ENCODE measurements at places on chromosomes 13 and 19. TPM values are rescaled to one million over a fixed set of nuclear protein-coding genes. Genes with fewer than 3 reads are reported as not detected.
A peak's percentile ranks its signal among the peaks of the same experiment; 100 is the strongest.

Gene TTYH1
- total RNA-seq: not detected

Gene ZNF578
- total RNA-seq: 2.7 TPM

Gene GPR4
- 3.6 TPM for total RNA-seq

Gene CD209
- 6.4 TPM for total RNA-seq

Gene TEKTIP1
- 3.3 TPM for total RNA-seq

Gene ATP4A
- total RNA-seq: 0.27 TPM

Gene PIN1
- total RNA-seq: 50.0 TPM

Gene CCNA1
- total RNA-seq: 0.29 TPM

Gene PLIN4
- 5.9 TPM for total RNA-seq

Gene TMEM255B
- total RNA-seq: 6.1 TPM

Gene SIGLEC9
- total RNA-seq: 1.7 TPM

- DNase-seq: no peak
Measured at GRCh38 chr13:100175803-100176182, 86.9 kb downstream of the PCCA start.

GRCh38 chr13:66995203-66995611 is 234.9 kb downstream of the PCDH9 start:
- no peak for DNase-seq

GRCh38 chr19:19403373-19403901 is 2.0 kb upstream of the GATAD2A start:
- DNase-seq: peak; percentile 26

GRCh38 chr13:97441368-97441767 is 7.4 kb downstream of the RAP2A start:
- DNase-seq: no peak

GRCh38 chr19:6521718-6522646 is 8.8 kb upstream of the TNFSF9 start:
- DNase-seq: no peak

DNA sequence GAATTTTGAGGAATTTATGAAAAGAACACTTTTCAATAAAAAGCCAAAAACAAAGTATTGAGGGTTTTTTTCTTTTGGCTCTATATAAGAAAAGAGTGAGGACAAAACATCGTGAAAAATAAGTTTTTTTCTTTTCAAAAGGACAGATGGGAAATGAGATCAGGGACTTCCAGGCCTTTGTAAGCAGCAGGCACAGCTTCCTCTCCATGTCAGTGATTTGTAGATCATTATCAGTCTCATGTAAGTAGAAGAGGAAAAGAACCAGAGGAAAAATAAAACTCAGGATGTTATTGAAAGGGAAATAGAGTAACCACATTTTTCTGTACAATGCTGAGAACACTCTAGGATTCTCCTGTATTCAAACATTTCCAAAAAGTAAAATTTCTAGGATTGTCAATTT is 29.9 kb downstream of the DOCK9 start:
- no peak for DNase-seq

DNA sequence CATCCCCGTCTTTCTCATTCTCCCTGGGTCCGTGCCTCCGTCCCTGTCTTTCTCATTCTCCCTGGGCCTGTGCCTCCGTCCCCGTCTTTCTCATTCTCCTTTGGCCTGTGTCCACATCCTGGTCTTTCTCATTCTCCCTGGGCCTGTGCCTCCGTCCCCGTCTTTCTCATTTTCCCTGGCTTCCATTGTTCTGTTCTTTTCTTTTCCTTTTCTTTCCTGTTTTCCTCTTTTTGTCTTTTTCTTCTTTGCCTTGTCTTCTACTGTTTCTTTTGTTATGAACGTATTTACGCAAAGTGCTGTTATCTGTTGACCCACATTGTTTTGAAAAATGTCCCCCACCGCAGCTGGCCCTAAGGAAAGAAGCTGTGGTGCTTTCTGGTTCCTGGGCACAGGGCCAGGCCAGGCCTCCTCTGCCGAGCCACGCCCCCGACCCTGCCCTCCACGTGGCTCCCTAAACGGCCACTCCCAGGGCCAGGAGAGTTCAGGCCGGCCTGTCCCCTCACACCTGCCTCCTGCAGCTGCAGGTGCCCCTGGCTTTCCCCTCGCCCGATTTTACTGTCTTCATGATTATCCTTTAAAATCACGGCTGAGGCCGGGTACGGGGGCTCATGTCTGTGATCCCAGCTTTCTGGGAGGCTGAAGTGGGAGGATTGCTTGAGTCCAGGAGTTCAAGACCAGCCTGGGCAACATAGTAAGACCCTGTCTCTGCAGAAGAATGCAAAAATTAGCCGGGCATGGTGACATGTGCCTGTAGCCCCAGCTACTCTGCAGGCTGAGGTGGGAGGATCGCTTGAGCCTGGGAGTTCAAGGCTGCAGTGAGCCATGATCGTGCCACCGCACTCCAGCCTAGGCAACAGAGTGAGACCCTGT is 14.0 kb upstream of the TMPRSS9 start:
- peak; percentile 21 for DNase-seq

GRCh38 chr13:91955546-91956355 is 557.3 kb downstream of the GPC5 start:
- no peak for DNase-seq

- DNase-seq: no peak
Measured at GRCh38 chr13:43272851-43273250, 249.5 kb downstream of the DNAJC15 start.

DNA sequence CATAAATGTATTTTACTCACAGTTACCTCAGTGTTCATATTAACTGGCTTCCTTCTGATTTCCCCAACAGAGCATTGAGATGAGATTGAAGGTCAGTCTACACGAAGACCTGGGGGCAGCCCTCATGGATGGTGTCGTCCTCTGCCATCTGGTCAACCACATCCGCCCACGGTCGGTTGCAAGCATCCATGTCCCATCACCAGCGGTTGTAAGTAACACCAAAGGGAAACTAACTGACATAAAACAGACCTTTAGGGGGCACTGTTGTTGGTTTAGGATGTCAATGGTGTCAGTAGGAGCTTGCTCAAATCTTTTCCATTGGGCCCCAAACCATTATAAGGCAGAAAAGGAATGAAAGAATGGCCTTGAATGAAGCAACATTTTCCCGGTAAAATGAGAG is 68.2 kb downstream of the ESD start:
- no peak for DNase-seq

DNA sequence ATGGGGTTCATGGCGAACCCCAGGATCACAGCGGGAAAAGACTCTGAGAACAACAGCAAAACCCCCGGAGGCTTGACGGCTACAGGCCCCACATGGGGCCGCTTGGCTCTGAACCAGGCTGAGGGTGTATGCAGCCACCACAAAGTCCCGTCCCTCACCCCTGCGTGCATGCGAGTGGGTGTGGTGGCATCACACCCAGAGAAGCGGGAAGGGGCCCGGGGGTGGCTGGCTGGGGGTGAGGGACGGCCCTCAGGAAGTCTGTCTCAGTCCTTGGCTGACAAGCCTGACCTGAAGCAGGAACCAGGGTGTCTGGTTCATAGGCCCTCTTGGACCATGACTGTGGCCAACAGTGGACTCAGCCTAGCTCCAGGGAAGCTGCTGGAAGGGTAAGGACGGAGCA is 34.2 kb downstream of the CEBPG start:
- DNase-seq: no peak

DNA sequence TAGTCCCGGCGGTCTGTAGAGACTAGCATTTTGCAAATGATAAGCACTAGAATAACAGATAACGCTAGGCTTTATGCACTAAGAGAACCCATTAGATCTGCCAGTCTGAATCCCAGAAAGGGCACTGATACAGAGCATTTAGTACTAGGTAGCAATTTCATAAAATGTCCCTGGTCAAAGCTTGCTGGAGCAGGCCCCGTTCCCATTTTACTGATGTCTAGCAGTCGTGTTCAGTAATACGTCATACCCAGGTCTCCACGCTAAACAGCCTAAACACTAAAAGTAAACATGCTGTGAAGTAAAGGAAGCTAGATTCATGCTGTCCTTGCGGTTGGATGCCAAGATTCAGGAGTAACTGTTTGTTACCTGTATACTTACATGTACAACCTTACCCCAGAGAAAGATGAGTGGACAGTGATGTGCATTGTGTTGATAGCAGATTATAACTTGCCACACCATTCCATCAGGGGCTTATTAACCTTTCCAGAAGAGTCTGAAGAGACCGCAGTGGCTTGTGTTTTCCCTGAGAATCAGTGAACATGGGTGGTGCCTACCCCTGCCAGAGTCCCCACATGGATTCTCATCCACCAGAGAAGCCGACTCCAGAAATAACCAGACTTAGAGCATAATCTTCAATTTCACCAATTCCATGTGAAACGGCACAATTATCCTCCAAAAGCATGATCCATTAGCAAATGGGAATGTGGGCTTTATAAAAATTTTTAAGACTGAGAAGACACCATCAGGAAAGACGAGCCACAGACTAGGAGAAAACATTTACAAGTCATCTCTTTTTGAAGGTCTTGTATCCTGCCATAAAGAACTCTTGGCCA is 3.4 kb upstream of the RPS11 start:
- DNase-seq: no peak

GRCh38 chr13:32446773-32447465 is 19.0 kb upstream of the N4BP2L1 start:
- no peak for DNase-seq

GRCh38 chr19:17794731-17795494 is at the start of gene B3GNT3:
B3GNT3 (plus strand) TSS chr19:17795138; CDS start chr19:17807808, 12,670 bp downstream.
- DNase-seq: peak; percentile 5

- no peak for DNase-seq
Measured at GRCh38 chr13:44389060-44389666, 15.5 kb downstream of the SERP2 start.

- DNase-seq: no peak
Measured at GRCh38 chr13:97321101-97321500, 99.0 kb downstream of the MBNL2 start.

DNA sequence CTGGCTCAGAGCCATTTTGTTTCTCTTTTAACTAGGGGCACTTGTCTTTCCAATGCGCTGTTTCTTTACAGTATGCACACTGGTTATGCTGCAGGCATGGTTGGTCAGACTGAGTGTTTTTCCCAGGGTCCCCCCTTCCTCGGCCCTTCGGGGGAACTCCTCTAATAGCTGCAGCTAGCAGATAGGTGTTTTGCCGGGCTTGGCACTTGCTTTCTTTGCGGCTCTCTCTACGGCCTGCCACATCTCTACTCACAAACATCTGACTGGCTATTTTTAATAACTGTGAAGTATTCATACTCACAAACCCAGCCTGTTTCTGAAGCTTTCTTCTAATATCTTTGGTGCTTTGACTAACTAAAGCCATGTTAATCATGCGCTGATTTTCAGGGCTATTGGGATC is 89.4 kb downstream of the SLC25A15 start:
- peak; percentile 80 for DNase-seq

GRCh38 chr19:34256835-34257558 is 2.6 kb downstream of the GARRE1 start:
- DNase-seq: no peak

GRCh38 chr19:41708481-41708880 is at the start of gene CEACAM5:
CEACAM5 (plus strand) TSS chr19:41708626; CDS start chr19:41708732, 106 bp downstream.
- no peak for DNase-seq

GRCh38 chr19:13521066-13521465 is 14.8 kb upstream of the CACNA1A start:
- no peak for DNase-seq

DNA sequence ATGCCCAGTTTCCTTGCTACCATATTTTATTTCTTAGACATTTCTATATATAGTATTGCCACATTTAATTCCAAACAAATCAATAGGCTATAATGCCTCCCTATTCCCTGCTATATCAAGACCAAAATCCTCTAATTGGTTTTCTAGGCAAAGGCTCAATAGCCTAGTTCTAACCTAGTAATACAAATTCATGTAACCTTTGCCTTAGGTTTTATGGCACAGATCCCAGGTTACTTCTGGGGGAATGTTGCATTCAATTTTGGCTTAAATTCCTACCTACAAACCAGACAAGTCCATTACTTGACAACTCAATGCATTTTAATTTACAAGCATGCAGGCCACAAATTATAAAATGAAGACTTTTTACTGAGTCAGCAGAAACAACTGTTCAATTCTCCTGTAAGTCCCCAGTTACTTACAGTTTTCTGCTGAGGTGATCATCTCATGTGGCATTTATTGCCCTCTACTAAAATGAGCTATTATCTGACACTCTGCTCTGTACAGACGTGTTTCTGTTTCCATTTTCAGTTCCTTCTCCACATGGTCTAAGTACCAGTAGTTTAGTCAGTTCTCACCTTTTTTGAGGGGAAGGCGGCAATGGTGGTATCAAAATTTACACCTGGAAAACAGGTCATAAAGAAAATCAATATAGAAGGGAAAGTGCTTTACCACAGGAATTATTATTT is 11.7 kb downstream of the KCNRG start:
- DNase-seq: no peak

DNA sequence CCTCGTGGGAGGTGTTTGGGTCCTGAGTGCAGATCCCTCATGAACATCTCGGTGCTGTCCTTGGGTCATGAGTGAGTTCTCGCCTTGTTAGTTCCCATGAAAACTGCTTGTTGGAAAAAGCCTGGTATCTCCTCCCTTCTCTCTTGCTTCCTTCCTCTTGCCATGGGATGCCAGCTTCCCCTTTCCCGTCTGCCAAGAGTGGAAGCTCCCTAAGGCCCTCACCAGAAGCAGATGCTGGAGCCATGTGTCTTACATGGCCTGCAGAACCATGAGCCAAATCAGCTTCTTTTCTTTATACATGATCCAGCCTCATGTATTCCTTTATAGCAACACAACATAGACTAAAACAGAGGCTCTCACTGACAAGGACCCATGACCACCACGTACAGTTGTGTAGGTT is 8.2 kb downstream of the ADGRE2 start:
- DNase-seq: no peak

DNA sequence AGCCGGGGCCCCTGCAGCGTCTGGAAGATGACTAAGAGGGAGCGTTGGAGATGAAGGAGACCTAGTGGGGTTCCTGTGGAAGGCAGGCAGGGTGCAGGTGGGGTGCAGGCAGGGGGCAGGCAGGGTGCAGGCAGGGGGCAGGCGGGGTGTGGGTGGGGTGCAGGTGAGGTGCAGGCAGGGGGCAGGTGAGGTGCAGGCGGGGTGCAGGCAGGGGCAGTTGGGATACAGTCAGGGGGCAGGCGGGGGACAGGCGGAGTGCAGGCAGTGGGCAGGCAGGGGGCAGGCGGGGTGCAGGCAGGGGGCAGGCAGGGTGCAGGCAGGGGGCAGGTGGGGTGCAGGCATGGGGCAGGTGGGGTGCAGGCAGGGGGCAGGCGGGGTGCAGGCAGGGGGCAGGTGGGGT is 142.8 kb downstream of the SOX1 start:
- no peak for DNase-seq
